Adrenal gland (tissue), 19 donors: ENCODE measurements at places on chromosomes 16 and 17. TPM values are rescaled to one million over a fixed set of nuclear protein-coding genes. Genes with fewer than 3 reads are reported as not detected.

GRCh38 chr16:81570151-81570846 is 125.7 kb downstream of the CMIP start:
- no peak for DNase-seq

- DNase-seq: no peak
Measured at GRCh38 chr16:10964891-10965326, 20.5 kb downstream of the CLEC16A start.

DNA sequence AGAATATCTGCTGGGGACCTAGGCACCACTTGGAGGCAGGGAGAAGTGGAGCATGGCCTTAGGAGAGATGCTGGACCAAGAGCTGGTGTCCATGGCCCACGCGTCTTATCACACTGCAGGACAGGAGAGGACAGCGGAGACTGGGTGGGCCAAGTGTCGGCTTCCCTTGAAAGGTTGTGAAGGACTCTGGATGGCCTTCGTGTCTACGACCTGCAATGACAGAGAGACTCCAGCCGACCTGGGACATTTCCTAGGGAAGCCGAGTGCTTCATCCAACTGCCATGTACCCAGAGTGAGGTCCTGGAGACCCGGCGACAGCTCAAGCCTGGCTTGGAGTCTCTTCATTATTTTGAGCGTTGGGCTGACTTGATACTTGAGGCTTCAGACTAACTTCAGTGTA is 20.5 kb downstream of the C1QTNF1 start:
- no peak for DNase-seq

DNA sequence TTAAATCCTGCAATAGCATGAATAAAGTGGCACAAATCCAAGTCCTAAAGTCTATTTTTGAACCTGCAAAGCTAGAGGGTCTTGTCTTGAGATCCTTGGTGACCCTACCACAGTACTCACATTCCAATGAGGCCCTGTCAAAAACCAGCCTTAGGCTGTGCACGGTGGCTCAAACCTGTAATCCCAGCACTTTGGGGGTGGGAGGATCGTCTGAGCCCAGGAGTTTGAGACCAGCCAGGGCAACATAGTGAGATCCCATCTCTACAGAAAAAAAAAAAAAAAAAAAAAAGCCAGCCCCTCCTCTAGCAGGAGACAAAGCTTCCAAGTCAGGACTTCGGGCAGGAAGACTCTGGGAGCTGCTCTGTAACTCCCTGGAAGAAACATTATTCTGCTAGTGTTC is 16.3 kb downstream of the CYTH1 start:
- DNase-seq: no peak

DNA sequence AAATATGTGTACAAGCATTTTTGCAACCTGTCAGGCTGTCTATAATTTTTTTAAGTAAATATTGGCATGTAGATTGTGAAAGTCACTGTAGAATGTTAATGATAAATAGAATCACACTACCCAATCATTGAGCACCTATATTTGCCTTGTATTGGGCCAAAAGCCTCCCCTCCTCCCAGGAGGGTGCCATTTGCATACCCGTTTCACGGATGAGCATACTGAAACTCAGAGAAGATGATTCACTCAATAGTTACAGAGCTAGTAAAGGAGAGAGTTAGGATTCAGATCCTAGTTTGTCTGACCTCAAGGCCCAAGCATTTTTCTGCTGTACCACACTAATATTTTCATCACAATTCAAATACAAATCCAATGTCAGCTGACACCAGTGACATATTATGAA is 299.7 kb upstream of the CDH11 start:
- DNase-seq: no peak

Gene KCNH6
- total RNA-seq: not detected

DNA sequence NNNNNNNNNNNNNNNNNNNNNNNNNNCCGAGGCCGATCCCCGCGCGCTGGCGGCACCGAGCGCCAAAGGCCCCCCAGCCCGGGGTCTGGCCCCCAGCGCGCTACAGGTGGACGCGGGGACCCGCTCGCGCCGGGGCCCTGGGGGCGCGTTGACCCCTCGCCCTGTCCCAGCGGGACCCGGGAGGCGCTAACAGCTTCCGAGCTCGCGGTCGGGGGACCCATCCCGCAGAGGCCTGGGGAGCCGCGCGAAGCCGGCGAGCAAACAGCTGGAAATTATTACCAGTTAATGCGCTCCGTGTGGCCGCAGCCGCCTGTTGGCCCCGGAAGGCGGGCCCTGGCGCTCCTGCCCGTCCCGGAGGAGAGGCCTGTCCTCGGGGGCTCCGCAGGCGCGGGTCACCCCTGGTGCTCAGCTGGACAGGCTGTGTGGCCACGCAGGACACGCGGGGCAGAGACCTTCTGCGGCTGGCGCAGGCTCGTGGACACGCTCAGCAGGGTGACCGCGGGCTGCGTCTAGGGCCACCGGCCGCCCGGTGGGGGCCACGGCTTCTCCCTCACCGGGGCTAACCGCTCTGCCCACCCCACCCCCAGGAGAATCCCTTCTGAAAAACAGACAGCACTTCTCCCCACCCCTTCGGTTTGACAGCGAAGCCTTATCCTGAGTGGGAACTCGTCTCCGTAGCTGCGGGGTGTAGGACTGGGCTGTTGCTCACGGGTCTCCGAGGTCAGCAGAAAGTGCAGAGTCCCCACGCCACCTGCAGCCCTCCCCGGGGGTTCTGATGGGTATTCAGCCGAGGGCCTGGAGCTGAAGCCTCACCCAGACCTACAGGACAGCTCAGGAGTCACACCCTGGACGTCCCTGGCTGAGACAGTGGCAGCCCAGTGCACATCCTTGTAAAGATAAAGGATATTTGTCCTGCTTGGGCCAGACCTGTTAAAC is 138.7 kb upstream of the RPH3AL start:
- DNase-seq: peak; percentile 72

Gene CDH1
- total RNA-seq: not detected

Gene SOCS3
- total RNA-seq: 114 TPM
